ENCODE measurements at places on chromosomes 11 and 22.
A peak's percentile ranks its signal among the peaks of the same experiment; 100 is the strongest.

GRCh38 chr11:94134651-94135512, 6.2 kb downstream of the PANX1 start:
- no peak for DNase-seq

DNA sequence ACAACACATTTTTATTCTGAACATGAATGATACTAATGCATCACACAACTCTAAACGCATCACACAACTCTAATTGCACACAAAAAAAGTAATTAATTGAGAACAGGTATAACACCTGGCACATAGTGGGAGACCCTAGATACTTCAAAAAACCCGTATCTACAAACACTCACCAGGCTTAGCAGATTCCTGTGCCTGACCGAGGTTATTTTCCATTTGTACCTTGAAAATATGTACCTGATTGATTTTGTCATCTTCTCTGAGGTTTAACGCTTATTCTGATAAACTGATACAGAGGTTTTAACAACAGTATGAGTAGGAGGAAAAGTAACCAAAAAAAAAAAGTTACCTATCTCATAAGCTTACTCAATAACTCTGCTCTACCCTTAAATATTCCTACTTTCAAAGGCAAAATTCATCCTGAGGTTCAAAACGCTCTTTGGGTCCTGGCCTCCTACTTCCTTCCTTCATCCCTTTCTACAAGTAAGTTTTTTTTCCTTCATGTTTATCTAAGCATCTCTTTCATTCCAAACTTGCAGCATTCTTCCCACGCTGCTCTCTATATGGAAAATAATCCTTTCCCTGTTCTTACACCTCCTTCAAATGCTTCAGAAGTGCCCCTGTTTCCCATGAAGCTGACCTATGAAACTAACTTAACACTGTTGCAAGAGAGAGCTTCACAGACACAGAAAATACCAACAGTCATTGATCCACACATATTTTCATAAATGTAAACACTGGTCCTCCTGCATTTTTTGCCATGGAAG, 73.3 kb downstream of the ETS1 start:
- no peak for DNase-seq

- DNase-seq = no peak
Measured at GRCh38 chr11:11572386-11572785, 49.4 kb downstream of the GALNT18 start.

- DNase-seq = no peak
Measured at GRCh38 chr11:15569305-15570025, 454.7 kb downstream of the INSC start.

DNA sequence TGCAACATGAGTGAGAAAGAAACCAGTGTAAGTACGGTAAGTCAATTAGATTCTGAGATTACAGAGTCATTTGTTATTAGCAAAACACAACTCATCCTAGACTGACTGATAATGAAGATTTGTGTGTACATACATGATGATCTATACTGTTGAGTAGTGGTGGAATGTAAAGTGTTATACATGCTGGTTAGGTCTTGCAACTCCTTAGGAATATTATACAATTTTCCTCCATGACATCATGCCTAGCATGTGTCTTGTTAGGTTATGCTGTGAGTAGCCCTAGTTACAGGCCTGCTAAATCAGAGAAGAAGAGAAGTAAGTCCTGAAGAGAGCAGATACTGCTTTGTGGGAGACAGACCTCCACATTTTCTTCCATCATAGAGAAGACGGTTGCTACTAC, 880.6 kb downstream of the LUZP2 start:
- DNase-seq = no peak

GRCh38 chr11:68471360-68472340, 11.1 kb downstream of the PPP6R3 start:
- peak; percentile 58 for DNase-seq

DNA sequence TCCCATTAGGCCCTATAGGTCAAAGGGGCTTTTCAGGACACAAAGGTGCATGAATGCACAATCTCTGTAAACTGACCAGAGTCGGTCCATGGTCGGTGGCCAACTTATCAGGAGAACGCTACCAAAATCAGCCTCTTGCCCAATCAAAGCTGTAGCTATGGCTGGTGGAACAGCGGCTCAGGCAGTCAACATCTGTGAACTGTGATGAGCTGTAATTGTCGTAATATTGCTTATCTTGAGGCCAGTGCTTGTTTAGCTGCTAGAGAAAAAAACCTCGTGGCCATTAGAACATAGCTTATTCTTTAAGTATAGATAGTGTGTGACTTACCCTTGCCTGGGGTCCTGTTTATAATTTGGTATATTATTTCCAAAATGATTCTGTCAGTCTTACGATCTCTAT, 14.4 kb upstream of the CHST1 start:
- DNase-seq = no peak

DNA sequence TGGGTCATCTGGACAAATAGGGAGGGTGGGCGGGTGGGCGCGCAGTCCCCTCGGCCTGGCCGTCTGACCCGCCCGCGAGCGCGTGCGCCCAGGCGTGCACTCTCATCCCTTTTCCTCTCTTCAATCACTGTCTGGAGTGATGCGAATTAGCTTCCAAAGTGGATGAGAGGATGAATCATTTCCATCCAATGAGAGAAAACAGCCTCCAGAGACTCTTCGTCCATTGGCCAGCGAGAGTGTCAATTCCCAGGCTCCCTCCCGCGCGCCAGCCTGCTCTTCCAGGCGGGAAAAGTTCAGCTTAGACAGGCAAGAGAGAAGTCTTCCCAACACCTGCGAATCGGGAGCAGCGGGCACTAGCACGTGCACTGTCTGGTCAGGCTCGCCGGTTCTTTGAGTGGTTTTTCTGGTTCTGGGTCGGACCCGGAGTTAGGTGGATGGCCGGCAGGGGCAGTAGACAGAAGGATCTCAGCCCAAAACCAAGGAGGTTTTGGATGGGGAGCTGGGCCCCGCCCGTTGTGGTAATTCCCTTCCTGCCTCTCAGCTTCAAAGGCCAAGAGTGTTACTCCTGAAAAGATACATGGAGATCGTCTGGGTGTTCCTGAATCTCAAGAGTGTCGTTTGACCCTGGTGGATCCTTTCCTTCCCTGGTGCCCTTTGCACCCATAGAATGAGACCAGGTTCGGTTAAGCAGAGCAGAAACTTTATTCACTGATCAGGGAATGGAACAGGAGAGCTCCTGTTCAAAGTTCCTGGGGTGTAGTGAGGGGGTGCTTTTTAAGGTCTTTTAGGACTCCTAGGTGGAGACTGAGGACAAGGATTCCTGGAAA, 33.4 kb upstream of the GLYATL1 start:
- no peak for DNase-seq
